ENCODE measurements at places on chromosomes 16 and 17. TPM values are rescaled to one million over a fixed set of nuclear protein-coding genes. Genes with fewer than 3 reads are reported as not detected.

PRR35 gene
- total RNA-seq: not detected

LAT gene
- total RNA-seq: 2.0 TPM

CLEC10A gene
- 13.4 TPM for total RNA-seq

CDH3 gene
- 0.68 TPM for total RNA-seq

SOX15 gene
- 3.0 TPM for total RNA-seq

PDE6G gene
- not detected for total RNA-seq

DNA sequence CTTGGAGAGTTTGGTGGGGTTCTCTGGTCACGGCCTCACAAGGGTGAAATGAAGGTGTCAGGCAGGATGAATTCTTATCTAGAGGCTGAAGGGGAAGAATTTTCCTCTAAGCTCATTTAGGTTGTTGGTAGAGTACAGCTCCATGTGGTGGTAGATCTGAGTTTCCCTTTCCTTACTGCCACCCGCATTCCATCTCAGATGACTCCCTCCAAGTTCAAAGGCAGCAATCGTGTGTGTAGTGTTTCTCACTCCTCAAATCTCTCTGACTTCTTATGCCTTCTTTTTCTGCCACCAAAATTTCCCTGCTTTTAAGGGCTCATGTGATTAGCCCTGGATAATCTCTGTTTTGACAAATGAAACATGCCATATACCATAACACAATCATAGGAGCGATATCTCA is 135.5 kb upstream of the MYOCD start:
- no peak for DNase-seq

GRCh38 chr16:85626191-85626981 is 13.3 kb downstream of the GSE1 start:
- no peak for DNase-seq

GRCh38 chr16:67963662-67964321 is 4.6 kb downstream of the SLC12A4 start:
- peak; percentile 65 for DNase-seq

DNA sequence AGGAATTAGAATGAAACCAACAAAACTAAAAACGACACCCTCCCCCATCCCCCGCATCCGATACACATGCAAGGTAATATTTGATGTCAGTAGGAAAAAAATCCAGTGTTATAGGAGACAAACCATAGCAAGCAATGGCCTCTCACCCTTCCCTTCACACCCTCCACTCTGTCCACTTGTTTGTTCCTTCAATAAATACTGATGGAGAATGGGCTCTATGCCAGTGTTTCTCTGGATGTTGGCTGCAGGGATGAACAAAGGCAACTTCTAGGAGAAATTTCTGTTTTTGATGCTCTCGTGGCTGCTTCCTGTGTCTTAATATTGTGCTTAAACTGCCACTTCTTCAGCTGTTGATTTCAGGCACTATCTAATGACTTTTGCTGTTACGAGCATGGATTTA is 98.8 kb downstream of the WWOX start:
- no peak for DNase-seq

DNA sequence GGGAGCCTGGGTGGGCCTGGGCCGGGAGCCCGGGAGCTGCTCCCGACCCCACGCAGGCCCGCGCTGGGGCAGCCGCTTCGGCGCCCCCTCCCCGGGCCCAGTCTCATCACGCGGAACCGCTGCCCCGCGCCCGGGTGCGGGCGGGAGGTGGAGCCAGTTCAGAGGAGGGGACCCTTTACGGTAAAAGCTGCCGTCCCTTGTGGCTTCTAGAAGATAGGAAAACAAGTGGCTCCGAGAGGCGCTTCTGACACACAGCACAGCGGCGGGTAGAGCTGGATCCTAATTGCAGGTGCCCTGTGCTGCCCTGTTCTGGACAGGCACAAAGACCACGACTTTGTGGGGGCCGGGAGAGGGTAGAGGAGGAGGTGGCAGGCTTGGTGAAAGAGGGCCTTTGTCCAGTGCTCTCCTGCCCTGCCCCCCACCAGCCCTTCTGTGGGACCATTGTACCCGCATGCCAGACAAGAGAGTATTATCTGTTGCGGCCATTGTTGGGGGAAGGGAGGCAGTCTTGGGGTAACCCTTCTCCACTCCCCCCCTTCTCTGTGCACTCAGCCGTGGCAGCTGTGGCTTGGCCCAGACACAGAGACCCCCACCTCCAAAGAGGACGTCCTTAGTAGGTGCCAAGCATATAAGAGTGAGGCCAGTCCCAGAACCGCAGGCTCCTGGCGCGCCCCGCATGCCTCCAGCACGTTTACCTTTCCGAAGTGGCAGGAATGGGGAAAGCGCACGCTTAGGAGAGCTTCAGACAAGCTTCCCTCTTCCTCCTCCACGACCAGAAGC is 736 bp downstream of the CNP start:
- DNase-seq: no peak

DNA sequence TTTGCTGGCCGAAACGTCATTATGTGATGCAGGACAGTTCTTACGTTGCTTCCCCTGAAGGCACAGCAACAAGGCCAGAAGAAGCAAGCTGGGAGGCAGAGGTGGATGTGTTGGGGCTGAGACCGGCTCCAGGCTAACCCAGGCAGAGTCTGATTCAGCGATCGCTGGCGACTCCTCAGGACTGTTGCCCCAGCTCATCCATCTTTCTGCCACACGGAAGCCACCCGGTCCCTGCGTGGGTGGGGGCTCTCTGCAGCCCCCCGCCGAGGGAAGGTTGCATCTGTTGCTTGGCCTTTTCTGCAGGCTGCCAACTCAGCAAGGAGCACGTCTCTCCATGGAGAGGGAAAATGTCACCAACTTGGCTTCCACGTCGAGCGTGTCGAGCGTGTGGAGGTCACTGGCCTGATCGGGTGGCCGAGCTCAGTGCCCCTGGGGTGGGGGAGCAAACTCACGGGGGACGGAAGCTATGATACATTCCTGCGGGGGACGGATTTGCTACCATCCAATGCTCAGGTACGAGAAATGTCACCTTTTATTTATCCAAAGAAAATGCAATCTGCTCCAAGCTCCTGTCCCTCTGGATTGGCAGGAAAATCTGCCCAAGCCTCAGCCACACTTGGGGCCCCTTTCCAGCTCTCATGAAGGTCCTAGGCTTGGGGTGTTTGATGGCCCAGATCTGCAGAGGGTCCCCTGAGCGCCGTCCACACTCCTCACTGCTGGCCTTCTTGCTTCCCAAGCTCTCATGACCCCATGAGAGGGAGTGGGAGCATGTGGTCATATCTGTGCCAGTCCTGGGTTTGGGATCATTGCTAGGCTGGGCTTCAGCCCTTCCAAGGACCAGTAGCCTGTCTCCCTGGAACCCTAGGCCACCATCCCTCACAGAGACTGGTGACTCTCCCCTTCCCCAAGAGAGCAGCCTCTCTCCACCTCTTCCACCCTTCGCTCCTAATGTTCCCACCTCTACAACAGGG is 69.4 kb downstream of the RPH3AL start:
- DNase-seq: peak; percentile 9

DNA sequence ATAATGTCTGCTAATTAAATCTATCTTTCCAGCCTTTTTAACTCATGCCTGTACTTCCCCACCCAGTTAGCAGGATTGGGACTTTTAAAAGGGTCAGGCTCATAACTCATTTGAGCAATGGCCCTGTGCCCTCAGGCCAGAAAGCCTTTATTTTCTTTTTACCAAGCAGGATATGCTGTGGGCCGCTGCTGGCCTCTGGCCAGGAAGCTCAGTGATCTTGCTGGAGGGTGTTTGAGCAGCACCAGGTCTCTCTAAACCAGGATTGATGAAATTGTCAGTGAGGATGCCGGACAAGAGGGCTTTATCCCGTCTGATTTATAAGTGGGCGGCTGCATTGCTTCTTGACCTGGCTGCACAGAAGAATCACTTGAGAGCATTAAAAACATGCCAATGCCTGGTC is 187.8 kb downstream of the RAB11FIP4 start:
- no peak for DNase-seq

DNA sequence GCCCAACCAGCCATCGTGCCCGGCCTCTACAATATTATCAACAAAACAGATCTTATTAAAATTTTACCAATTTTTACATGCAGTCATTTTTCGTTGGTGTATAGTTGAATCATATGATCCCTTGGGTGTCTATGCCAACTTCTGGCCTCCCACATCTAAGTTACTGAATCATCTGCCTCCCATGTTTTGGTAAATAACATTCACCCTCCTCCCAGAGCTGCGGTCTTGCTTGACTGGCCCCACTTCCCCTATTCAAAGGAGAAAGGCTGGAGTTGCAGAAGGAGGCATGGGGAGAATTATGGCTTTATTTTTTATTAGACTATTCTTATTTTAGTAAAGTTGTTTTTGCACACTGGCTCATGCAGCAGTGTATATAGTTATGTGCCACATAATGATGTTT is 18.5 kb upstream of the CCL23 start:
- DNase-seq: no peak

DNA sequence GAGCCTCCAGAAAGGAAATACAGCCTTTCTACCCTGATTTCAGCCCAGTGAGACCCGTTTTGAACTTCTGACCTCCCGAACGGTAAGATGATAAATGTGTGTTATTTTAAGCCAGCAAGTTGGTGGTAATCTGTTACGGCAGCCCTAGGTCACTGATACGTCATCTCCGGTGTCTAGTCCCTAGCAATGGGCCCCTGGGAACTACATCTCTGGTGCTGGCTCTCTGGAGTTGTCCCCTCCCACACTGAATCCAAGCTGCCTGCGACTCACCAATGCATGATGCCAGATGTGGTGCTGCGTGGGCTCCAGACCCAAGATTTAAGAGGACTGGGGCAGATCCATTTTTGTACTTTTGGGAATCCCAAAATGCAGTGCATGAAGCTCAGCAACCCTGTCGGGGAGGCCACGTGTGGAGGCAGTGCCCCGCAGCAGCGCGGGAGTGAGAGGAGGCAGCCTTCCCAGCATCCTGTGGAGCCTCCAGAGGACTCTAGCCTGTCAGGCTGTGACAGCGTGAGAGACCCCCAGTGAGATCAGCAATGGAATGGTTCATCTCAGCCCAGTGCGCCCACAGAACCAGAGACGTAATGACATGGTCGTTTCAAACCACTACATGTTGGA is 43.6 kb upstream of the USP7 start:
- no peak for DNase-seq

DNA sequence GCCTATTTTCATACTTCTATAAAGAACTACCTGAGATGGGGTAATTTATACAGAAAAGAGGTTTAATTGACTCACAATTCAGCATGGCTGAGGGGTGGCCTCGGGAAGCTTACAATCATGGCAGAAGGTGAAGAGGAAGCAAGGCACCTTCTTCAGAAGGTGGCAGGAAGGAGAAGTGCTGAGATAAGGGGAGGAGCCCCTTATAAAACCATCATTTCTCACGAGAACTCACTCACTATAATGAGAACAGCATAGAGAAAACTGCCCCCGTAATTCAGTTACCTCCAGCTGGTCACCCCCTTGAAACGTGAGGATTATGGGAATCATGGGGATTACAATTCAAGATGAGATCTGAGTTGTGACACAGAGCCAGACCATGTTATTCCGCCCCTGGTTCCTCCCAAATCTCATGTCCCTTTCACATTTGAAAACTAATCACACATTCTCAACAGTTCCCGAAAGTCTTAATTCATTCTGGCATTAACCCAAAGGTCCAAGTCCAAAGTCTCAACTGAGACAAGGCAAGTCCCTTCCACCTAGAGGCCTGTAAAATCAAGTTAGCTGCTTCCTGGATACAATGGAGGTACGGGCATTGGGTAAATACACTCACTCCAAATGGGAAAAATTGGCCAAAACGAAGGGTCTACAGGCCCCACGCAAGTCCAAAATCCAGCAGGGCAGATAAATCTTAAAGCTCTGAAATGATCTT is 237.7 kb downstream of the CDH13 start:
- DNase-seq: no peak

- no peak for DNase-seq
Measured at GRCh38 chr16:2751577-2752034, 832 bp upstream of the SRRM2 start.

DNA sequence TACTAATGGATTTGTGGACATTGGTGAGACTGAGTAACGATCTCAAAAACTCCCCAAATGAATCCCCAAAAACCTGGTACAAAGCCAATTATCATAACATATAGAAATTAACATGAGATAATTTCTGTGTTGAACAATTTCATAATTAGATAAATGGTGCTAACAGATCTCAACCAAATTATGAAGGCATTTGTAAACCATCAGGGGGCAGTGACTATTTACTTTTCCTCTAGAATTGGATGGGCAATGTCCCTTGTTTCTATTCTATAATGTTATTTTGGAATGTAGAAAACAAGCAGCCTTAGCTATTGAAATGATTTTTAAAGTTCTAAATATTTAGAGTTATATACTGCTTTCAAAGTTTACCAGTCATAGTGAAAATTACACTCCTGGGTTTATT is 57.8 kb downstream of the MYH10 start:
- DNase-seq: no peak

GRCh38 chr17:29914819-29915537 is 15.1 kb downstream of the SSH2 start:
- no peak for DNase-seq

GRCh38 chr17:42629411-42630009 is 20.0 kb downstream of the TUBG1 start:
- no peak for DNase-seq

- no peak for DNase-seq
Measured at GRCh38 chr16:12124742-12125141, 148.2 kb downstream of the SNX29 start.

- no peak for DNase-seq
Measured at GRCh38 chr17:78793415-78793814, 11.3 kb upstream of the CYTH1 start.

DNA sequence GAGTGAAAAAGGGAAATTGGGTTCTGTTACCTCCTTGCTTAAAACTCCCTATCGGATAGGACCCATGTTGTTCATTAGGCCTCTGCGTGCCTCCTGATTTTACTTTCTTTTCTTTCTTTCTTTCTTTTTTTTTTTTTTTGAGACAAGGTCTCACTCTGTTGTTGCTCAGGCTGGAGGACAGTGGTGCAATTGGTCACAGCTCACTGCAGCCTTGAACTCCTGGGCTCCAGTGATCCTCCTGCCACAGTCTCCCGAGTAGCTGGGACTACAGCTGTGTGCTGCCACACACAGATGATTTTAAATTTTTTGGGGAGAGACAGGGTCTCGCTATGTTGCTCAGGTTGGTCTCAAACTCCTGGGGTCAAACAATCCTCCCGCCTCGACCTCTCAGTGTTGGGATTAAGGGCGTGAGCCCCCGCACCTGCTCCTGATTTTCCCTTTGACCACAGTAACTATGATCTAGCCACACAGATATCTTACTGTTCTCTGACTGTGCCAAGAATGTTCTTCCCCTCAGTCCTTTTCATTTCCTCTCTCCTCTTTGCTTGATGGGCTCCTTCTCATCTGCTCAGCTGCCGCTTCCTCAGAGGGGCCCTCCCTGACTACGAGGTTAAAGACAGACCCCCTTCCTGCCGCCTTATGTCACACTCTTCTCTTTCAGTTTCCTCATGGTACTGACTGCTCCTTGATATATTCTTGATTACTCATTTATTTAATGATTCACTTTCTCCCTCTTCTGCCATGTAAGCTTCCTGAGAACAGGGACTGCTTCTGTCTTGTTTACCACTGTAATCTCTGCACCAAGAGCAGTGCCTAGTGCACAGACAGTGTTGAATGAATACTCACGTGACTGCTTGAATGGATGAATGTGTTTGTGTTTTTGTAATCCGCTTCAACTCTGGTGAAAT is 44.3 kb downstream of the LCMT1 start:
- no peak for DNase-seq

DNA sequence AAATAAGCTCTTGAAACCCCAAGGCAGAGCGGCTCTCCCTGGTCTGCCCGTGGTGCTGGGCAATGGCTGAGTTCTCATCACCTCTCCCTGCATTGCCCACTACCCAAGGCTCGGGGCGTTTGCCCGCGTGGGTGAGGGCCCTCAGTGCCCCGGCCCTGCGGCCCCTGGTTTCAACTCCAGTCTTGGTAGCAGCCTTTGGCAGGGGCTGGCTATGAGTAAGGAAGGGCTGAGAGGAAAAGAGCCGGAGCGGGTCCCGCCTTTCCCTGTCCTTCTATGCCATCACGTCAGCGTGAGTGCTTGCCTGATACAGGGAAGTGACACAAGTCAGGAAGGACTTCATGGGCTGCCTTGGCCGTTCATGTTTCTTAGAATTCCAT is 71.7 kb upstream of the CBX4 start:
- no peak for DNase-seq
